ENCODE measurements at places on chromosomes 1 and 21. TPM values are rescaled to one million over a fixed set of nuclear protein-coding genes. Genes with fewer than 3 reads are reported as not detected.

ACOT11 gene
- 1.6 TPM for total RNA-seq

AGT gene
- total RNA-seq = not detected

DNA sequence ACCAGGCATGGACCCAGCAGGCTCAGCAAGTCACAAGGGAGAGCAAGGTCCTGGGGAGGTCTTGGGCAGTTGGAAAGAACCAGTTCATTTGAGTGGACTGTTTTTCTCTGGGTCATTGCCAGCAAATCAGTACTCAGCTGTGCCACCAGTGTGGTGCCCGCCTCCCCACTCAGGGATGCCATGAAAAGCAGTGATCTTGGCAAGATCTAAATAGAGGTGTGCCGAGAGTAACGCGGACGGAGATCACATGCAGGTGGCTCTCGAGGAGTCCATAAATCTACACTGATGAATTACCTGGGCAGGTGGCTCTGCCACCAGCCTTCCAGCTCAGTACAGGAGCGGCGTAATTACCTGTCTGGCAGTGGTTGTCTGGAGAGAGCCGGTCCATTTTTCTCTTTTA, 642.2 kb downstream of the PTPRU start:
- no peak overlapping the region for H3K4me3 ChIP-seq
- no peak for DNase-seq
- no peaks in the 10 kb centered on the region for H3K27me3 ChIP-seq
- H3K4me1 ChIP-seq = no peaks in the 10 kb centered on the region

DNA sequence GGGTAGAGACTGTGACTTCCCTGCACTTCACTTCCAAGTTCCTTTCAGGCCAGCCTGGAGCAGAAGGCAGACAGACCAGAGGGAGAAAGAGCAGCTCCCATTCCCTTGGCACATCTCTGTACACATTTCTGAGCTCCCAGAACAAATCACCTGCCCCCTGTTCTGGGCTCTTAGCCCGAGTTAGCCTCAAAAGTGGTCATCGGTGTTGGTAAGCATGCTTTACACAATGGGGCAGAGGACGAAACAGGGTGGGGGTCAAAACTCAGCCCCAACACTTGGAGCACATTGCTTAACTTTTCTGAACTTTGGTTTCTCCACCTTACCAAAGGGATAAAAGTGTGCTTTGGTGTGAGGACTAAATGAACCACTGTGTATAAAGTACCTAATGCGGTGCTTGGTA, 98.7 kb downstream of the DAB1 start:
- H3K27me3 ChIP-seq = no peaks in the 10 kb centered on the region
- DNase-seq = no peak
- no peaks in the 10 kb centered on the region for H3K4me1 ChIP-seq
- H3K4me3 ChIP-seq = no peak overlapping the region

- no peak within 1 kb of the TSS for H3K27ac ChIP-seq
- peak within 1 kb of the TSS; percentile 25 for H3K4me3 ChIP-seq
- peaks cover 30% of the 10 kb centered on the region for H3K4me1 ChIP-seq
- peaks cover 33% of the 10 kb centered on the region for H3K27me3 ChIP-seq
These were observed at the start of gene TP73 for GRCh38 chr1:3651930-3652547. TSS of gene TP73 (plus strand) at chr1:3652516. CDS start at chr1:3682366, 29,850 bp downstream.

All from activated CD8-positive, alpha-beta T cell treated with anti-CD3 and anti-CD28 coated beads, Interleukin-2, amount 10 ng/mL, durations not matched to agents 7 days and 5 days (primary cell).